ENCODE measurements at places on chromosomes 5 and 9. TPM values are rescaled to one million over a fixed set of nuclear protein-coding genes. Genes with fewer than 3 reads are reported as not detected.

Gene COL15A1
- 21.4 TPM for total RNA-seq

GRCh38 chr9:124222918-124223720 lies 34.6 kb upstream of the NEK6 start:
- DNase-seq: peak; percentile 88

- no peak for DNase-seq
These were observed 3.0 kb downstream of the FEM1C start for GRCh38 chr5:115541611-115542010.

- DNase-seq: no peak
These were observed 72.7 kb upstream of the NREP start for GRCh38 chr5:111829701-111830100.

Gene ALAD
- 23.9 TPM for total RNA-seq

Gene CARD9
- 2.4 TPM for total RNA-seq

- DNase-seq: no peak
These were observed 541.6 kb upstream of the DAP start for GRCh38 chr5:11302663-11303062.

- DNase-seq: no peak
These were observed 133.4 kb upstream of the SHB start for GRCh38 chr9:38202336-38202938.

- no peak for DNase-seq
These were observed 317.9 kb upstream of the IRX1 start for GRCh38 chr5:3277590-3278196.

Gene RGS7BP
- 1.1 TPM for total RNA-seq

Gene MCC
- 14.0 TPM for total RNA-seq

DNA sequence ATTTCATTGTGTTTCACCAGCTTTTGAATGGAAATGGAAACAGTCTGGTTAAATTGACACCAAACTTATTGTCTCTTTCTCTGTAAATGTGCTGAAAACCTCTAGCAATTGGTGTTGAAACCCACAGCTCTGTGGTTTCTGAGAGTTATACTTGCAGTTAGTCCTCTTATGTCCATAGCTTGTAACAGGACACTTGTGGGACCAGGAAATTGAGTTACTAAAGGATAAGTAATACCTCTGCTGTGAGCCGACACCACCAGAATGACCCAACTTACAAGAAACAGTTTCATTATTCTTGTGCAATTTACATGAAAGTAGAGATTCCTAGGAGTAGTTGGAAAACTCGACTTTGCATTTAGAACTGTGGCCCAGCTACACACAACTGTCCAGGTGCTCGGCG lies 191.5 kb downstream of the CFAP90 start:
- DNase-seq: no peak

- no peak for DNase-seq
These were observed 672.4 kb upstream of the GRAMD2B start for GRCh38 chr5:125750861-125751186.

GRCh38 chr9:131667576-131667975 lies 72.3 kb downstream of the RAPGEF1 start:
- no peak for DNase-seq

DNA sequence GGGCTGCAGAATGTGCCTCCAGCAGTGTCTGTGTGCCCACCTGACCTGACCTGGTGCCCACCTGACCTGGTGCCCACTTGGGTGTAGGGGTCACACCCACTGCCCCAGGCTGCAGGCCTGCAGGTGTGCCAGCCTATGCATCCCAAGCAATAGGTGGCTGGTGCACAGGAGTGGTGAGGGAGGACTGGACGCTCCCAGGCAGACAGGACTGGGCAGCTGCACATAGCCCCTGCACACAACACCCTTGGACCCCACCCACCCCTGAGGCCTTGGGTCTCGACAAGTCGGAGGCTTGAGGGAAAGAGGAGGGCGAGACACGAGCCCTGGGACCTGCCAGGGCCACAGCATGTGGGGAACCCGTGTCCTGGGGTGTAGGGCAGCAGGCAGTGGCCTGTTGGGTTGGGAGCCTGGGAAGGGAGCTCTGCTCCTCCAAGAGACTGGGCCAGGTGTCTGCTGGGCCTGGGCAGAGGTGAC lies 10.8 kb upstream of the NRARP start:
- DNase-seq: peak; percentile 43

DNA sequence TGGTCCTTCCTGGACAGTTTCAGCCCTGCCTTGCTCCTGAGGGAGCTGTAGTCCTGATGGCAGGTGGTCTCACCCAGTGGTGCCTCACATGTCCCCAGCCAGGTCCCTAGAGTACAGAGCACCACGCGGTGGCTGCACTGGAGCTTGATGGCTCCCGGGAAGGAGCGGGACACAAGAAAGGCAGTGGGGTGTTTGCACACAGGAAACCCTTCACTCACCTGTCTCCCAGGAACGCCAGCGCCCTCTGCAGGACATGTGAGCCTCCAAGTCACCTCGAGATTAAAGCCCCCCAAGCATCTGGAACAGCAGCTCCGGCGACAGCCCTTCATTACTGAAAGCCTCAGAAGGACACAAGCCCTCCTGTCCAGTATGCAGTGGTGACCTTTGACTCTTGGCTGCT lies 19.9 kb upstream of the TMEM250 start:
- DNase-seq: no peak

DNA sequence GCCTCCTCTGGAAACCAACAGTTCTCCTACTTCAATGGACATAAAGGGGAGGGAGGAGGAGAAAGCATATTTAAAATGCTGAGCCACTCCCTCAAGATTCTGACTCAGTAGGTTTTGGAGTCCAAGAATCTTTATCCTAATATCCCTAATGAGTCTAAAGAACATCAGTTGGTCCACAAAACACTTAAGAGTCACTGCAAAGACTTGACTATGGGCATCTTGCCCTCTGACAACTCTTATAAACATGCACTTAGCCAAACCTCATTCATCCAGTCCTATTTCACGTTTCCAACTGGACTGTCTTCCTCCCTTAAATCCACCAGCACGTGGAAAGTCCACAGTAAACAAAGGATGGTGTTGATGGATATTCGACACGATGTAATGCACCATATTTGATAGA lies 172.5 kb downstream of the FAM114A2 start:
- DNase-seq: no peak

- no peak for DNase-seq
These were observed 20.8 kb upstream of the MATR3 start for GRCh38 chr5:139272471-139273321.

GRCh38 chr5:71492817-71493615 lies 37.6 kb downstream of the BDP1 start:
- no peak for DNase-seq

- DNase-seq: no peak
These were observed 183.6 kb downstream of the PTTG1 start for GRCh38 chr5:160605266-160605665.

DNA sequence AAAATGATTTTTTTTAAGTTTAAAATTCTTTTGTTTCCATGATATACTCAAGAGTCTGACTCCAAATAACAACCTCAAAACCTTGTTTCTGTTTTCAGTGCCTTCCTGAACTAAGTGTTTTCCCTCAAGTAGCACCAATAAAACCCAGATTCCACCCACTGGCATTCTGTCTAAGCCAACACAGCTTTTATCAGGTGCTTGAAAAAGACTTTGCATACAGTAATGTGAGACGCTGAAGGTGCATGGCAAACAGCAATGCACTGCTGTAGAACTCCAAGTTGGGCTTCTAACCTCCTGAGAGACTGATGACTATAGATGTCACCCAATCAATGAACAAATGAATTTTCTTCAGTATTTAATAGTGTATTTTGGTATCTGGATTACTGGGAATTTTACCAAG lies 95.7 kb downstream of the NFIB start:
- no peak for DNase-seq

Gene ADAMTS12
- total RNA-seq: 4.4 TPM

DNA sequence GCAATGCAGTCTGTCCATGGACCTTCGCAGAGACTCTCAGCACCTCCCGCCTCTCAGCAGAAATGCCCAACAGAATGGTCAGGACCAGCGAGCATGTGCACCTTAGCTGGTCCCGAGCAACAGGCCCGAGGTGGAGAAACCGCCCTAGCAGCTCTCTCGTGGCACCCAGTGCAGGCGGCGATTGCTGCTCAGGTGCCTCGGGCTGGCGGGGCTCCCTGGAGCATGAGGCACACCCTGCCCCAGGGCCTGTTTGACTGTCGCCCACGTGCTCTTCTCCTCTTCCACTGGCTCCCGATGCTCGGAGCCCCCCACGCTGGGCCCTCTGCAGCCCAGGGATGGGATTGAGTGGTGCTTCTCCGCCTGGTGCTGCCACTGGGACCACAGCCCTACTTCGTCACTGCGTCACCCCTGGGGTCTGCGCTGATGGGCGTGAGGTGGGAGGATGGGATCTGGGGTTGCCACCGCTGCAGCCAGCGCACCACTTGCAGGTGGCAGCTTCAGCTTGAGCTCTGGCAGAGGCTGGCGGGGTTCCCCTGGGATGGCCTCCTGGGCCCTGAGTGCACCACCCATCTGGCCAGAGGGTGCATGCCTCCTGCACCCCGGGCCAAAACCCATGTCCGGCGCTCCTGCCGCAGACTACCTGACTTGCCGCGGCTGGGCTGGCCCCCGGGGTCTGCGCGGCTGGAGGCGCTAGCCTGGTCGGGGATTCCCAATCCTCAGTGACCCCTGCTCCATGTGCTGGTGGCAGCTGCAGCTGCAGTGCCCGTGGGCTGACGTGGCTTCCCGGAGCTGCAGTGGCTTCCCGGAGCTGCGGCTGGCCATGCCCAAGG lies 244.2 kb downstream of the FOXD4L6 start:
- DNase-seq: peak; percentile 62

- DNase-seq: no peak
These were observed 16.2 kb downstream of the PBX3 start for GRCh38 chr9:125763394-125763801.

Gene PCDHGA7
- 11.1 TPM for total RNA-seq

GRCh38 chr9:114370251-114370967 lies 17.4 kb downstream of the AKNA start:
- peak; percentile 34 for DNase-seq

- no peak for DNase-seq
These were observed 214.7 kb downstream of the DENND1A start for GRCh38 chr9:123715258-123715657.

- DNase-seq: peak; percentile 9
These were observed 22.2 kb downstream of the SLC46A2 start for GRCh38 chr9:112868461-112868860.

Gene CER1
- not detected for total RNA-seq

Gene GPR151
- total RNA-seq: not detected

Gene RAD23B
- 74.3 TPM for total RNA-seq

DNA sequence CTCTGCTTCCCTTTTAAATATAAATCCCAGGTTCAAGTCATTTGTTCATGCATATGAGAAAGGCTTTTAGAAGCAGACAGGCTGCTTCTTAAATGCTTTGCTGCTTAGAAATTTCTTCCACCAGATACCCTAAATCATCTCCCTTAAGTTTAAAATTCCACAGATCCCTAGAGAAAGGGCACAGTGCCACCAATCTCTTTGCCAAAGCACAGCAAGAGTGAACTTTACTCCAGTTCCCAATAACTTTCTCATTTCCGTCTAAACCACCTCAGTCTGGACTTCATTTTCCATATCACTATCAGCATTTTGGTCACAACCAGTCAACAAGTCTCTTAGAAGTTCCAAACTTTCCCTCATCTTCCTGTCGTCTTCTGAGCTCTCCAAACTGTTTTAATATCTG lies 679.8 kb upstream of the FTMT start:
- no peak for DNase-seq

DNA sequence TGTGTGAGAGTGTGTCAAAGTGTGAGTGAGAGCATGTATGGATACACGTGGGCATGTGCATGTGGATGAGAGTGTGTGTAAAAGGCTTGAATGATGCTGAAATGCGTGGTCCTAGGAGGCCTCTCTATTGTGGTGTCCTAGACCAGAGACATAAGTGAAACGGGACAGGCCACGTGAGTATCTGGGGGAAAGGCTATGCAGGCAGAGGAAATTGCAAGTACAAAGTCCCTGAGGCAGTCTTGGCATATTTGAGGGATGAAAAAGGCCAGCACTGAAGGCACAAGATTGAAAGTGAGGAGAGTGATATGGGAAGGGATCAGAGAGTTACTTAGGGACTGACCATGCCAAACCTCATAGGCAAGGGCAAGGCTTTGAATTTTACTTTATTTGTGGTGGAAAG lies 67.2 kb upstream of the CCDC152 start:
- no peak for DNase-seq

GRCh38 chr9:91341258-91341746 lies 20.4 kb downstream of the AUH start:
- no peak for DNase-seq

Gene APC
- 60.5 TPM for total RNA-seq

Gene OTULINL
- total RNA-seq: 4.6 TPM

Gene SMIM15
- total RNA-seq: 35.0 TPM

GRCh38 chr5:88667496-88668201 lies 215.3 kb downstream of the MEF2C start:
- no peak for DNase-seq

- DNase-seq: no peak
These were observed 234.3 kb upstream of the TMEM161B start for GRCh38 chr5:88503041-88503345.

GRCh38 chr9:130707225-130707976 lies 13.8 kb downstream of the EXOSC2 start:
- DNase-seq: peak; percentile 77

GRCh38 chr9:137160054-137160425 lies 9.8 kb downstream of the LRRC26 start:
- DNase-seq: no peak

GRCh38 chr5:68504306-68504705 lies 288.8 kb downstream of the PIK3R1 start:
- DNase-seq: no peak

Gene RMRP
- total RNA-seq: 26,387 TPM

Gene OR13C5
- not detected for total RNA-seq
